ENCODE measurements at places on chromosomes 2 and 18.

GRCh38 chr2:209682646-209683045, 89.0 kb upstream of the UNC80 start:
- DNase-seq = no peak

DNA sequence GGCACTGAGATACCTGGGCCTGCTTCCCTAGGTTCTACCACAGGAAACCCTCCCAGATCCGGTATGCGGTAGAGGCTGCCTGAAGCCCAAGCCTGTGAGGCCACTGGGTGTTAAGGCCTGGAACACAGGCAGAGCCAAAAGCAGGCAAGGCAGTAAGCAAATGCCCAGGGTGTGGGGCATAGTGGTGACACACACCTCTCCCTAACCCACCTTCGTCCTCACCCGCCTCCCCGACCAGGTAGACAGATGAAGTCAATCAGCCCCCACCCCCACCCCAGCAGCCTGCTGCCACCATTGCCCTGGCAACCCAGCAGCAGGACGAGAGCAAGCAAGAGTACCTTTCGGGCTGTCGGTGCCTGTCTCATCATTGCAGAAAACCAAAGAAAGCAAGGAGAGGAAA, 6.1 kb downstream of the DCTN1 start:
- DNase-seq = no peak

GRCh38 chr2:139055202-139055601, 275.0 kb upstream of the NXPH2 start:
- no peak for DNase-seq

DNA sequence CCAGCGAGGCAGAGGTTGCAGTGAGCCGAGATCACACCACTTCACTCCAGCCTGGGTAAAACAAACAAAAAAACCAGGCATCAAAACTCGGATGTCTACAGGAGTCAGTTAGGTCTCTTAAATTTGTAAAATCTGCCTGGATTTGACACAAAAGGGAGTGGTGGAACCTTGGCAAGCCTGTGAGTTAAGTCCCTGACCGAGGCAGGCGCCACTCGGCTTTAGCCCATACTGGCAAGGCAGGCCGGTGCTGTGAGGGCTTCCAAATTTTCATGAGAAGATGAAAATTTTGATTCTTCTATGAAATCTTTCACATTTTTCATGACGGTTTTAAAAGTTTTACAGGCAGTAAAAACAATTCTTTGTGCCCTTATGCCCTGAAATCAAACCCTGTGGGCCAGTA, 165.8 kb downstream of the FMNL2 start:
- no peak for DNase-seq

- DNase-seq = no peak
Measured at GRCh38 chr2:96118698-96119388, 2.5 kb upstream of the ADRA2B start.

GRCh38 chr2:155485141-155485842, 786.8 kb downstream of the KCNJ3 start:
- DNase-seq = no peak

DNA sequence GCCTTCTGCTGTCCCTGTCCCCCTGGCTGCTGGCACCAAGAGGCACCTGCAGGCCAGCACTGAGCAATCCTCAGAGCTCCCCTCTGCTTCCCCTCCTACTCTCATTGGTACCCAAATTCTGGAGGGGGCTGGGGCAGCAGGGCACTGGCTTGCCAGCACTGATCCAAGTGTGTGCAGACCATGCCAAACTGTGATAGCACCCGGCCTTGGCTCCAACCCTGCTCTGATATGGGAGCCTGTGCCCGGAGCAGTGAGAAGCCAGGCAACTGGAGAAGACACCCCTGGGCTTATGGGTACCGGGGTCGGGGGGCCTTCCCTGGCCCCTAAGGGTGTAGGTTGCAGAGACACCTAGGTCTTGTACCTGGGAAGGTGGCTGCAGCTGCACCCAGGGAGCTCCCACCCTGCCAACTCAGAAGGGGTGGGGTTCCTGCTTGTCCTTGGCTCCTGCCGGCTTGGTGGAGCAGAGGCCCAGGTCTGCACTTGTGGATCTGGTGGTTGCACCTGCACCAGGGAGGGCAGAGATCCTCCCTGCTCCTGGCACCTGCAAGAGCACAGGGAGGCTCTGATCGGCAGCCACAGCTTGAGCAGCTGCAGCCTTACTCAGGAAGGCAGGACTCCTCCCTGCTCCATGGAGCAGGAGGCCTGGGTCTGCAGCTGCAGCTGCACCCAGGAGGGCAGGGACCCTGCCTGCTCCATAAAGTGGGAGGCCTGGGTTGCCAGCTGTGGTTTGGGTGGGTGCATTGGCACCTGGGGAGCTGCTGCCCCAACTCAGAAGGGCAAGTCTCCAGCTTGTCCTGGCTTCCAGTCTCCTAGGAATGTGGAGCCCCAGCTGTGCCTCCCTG, 96.3 kb downstream of the BCL2L11 start:
- DNase-seq = no peak

DNA sequence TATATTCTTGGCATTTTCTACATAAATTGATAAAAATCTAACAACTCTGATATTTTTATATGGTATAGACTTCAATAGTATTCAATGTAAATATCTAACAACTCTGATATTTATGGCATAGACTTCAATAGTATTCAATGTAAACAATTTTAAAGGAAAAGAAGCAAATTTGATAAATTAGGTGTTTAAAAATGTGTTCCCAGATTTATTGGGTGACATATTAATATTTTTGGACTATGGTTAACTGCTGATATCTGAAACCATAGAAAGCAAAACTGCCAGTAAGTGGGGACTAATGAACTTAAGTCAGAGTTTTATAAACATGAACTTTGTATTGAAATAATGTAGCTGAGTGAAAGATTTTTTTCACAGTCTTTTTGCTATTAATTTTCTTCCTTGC, 1576.0 kb upstream of the DDX18 start:
- no peak for DNase-seq

GRCh38 chr2:120809609-120810440, 74.2 kb downstream of the GLI2 start:
- no peak for DNase-seq

DNA sequence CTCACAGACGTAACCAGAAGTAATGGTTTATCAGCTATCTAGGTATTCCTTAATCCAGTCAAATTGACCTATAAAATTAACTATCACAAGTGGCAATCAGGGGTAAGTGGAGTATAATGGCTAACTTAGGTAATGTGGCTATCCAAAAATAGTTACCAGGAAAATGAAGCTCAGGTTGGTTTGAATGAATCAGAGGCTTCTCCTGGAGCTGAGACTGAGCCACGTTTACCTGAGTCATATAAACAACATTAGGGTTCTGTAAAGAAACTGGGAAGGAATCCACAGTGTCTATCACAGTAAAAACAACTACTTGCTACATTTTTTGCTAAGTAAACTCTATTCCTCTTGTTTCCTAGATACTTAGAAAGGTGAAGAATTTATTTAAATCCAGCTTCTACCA, 236.0 kb upstream of the SPHKAP start:
- DNase-seq = no peak

DNA sequence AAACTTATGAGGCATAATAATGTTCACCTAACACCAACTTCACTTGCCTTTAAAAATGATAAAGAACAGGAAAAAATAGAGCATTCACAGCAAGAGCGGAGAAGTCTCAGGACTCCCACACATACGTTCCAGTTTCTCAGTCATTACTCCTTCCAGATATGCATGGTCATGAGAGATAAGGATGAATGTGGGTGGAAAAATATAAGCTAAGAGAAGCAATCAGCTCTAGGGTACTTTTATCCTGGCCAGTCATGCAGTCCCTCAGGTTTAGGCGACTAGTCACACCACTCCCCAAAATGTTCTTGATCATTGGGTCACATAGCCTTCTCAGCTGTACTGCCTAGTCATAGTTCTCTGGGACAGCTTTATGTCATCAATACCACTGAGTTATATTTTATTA, 29.2 kb upstream of the CCDC178 start:
- DNase-seq = no peak

DNA sequence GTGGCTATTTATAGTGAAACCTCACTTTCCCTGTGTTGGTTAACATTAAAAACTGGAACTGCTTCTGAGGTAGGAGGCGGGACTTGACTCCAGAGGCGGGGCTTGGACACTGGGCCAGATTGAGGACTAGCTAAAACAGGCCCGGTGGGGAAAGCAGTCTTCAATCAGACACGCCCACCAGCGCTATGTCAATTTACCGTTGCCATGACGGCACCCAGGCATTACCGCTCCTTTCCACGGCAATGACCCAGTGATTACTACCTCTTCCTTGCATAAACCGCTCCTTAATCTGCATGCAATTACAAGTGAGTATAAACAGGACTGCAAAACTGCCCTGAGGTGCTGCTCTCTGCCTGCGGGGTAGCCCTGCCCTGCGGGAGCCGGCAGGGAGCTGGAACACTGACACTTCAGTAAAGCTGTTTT, 35.3 kb downstream of the LRRFIP1 start:
- DNase-seq = no peak

- DNase-seq = no peak
Measured at GRCh38 chr18:14117606-14118005, 14.6 kb downstream of the ZNF519 start.

DNA sequence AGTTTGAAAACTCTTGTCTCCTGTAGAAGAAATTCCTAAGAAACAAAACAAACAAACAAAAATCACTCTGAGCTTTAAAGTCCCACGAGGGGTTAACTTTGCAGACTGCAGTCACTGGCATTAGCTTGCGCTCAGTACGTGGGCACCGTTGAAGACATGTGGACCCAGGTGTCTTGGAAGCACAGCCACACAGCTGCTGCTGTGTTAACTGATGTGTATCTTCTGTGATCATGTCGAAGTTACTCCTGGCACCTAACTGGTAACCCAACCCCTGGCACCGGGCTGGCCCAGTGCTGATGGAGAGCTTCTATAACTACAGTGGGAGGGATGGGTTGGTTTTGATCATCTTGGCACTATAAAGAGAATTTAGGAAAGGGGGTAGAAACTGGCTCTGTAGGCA, 51.6 kb upstream of the FHL2 start:
- DNase-seq = no peak

DNA sequence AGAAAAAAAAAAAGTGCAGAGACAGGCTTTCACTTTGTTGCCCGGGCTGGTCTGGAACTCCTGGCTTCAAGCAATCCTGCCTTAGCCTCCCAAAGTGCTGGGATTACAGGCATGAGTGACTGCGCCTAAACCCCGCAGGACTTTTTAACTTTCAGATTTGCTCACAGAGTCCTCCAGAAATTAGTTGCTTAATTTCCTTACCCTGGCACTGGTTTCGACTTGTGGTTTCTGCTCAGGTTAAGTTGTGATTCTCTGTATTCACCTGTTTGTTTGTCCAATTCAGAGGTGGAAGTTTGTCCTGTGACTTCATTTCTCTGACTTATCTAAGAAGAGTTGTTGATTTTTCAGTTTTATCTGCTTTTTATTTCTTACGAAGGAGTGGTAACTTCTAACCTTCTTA, 238.1 kb downstream of the TMEM182 start:
- no peak for DNase-seq

- DNase-seq = no peak
Measured at GRCh38 chr2:108535357-108535631, 1.0 kb downstream of the LIMS1 start.

- no peak for DNase-seq
Measured at GRCh38 chr2:37897511-37897910, 27.6 kb upstream of the RMDN2 start.

DNA sequence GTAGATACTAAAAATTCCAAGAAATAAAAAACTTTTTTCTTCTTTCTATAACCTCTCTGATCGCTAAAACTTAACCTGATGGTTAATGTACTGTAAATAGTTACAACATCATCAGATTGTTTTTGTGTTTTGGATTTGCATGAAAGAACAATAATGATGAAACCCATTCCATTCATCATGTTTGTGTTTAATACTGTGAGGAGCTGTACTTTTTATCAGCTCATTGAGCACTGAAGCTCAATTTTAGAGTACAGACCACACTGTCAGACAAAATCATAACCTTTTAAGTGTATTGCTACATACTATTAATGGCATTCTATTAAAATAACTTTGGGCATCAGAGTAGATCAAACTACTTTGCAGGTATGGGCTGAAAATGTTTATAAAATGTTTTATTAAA, 14.8 kb upstream of the BBS5 start:
- no peak for DNase-seq

DNA sequence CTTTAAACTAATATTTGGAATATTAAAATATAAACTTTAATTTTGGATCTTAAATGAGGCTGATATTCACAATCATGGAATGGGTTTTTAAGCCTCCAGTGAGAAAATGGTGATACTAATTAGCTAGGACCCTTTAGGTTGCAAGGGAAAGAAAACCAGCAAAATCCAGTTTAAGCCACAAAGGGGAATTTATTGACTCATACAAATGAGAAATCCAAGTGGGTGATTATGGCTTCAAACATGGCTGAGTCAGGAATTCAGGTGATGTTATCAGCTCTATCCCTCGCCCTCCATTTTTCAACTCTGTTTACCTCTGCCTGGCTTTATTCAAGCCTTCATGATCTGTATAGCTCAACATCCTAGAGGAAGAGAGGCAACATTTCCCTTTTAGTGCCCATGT, 75.3 kb upstream of the DLX2 start:
- no peak for DNase-seq

- DNase-seq = no peak
Measured at GRCh38 chr2:88751768-88752167, 60.3 kb downstream of the RPIA start.

DNA sequence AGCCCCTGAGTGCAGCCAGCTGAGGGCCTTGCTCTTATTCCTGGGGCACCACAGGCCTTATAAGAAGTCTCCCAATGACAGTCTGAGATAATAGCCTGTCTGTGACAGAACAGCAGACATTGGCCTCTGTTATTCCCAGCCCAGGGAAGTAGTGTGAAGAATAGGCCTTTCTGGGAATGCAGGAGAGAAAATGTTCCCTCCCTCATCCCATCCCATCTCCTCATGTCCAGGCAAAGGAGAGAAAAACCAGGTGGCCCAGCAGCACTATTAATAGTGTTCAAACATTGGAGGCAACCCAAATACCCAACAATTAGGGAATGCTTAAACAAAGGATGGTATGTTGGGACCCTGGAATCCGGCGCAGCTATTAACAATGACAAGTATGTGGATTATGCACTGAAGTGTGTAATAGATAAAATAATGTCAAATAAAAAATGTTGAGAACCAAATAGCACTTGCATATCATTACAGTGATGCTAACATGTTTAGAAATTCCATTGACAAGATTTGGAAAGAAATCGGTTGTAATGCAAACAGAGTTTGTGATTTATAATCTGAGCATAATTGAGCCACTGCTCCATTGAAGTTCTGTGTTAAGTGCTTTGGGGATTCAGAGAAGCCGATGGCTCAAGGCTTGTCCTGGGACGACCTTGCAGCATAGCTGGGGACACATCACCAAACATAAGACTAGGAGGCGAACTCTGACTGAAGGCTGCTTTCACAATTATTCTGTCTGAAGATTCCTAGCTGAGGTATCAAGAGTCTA, 69.3 kb downstream of the LBH start:
- DNase-seq = no peak
